COLO829 (cell line): ENCODE measurements at places on chromosomes 11 and 22.

DNA sequence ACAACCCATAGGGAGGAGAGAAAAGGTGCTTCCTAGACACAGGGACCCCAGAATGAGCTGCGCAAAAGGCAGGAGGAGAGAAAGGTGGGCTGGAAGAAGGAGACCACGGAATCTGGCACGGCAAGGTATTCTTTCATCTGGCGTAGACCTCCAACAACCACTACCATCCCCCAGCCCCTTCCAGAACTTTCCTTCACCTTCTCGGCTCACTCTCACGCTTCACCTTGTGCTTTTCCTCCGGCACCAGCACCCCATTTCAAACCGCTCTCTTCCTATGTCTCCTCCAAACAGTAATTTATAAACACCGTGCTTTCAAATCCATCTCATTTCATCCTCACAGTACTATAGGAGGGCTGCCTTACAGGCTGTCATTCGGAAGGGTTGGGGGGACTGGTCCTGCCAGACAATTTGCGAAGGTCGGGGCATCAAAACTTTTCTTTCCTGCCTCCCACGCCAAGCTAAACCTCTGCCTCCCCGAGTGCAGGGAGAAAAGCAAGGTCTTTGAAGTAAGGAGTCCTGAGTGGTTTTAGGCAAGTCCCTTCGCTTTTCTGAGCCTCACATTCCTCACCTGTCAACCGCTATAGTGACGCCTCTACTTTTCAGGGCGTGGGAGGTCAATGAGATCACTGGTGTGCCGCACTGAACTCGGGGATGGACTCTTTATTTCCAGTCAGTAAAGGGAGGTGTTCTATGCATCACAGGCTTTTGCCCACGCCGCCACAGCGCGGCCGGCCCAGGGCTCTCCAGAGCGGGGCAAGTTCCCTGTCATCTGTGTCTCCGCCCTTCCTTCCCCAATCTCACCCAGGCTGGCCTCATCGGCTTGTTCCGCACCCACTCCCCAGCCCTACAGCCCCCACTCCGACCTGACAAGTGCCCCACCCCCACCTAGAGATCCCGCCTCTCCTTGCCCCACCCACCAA is 800 bp downstream of the KCTD21 start:
- peak; percentile 26 for DNase-seq

DNA sequence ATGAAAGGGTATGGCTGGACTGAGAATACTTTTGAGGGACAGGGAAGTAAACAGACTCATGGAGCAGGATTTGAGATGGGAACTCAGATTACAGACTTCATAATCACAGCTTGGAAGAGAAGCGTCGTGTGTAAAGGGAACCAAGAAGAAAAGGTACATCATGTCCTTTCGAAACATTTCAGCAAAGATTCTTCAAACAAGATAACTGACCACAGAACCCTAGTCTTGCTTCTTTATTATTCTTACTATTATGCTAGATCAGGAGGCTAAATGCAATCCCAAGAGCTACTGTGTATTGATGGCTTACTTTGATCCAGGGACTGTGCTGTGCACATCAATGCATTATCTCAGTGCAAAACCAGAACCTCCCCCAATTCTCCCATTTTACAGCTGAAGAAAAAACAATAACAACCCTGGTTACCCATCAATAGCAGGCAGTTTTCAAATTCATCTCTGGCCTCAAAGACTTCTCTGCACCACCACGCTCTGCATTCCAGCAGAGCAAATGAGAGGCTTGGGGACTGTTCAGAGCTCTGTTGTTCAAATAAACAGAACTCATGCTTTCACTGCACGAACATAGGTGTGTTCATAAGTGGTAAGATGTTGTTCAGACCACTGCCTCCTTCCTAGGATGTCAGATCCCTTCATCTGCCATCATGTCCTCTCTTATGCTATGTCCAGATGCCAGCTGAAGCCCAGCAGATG is 104.8 kb upstream of the NAV2 start:
- DNase-seq = no peak

GRCh38 chr22:49479566-49479965 is 348.1 kb downstream of the BRD1 start:
- DNase-seq = no peak

- no peak for DNase-seq
Observed at GRCh38 chr11:65573391-65574079, 1.2 kb downstream of the FAM89B start.

DNA sequence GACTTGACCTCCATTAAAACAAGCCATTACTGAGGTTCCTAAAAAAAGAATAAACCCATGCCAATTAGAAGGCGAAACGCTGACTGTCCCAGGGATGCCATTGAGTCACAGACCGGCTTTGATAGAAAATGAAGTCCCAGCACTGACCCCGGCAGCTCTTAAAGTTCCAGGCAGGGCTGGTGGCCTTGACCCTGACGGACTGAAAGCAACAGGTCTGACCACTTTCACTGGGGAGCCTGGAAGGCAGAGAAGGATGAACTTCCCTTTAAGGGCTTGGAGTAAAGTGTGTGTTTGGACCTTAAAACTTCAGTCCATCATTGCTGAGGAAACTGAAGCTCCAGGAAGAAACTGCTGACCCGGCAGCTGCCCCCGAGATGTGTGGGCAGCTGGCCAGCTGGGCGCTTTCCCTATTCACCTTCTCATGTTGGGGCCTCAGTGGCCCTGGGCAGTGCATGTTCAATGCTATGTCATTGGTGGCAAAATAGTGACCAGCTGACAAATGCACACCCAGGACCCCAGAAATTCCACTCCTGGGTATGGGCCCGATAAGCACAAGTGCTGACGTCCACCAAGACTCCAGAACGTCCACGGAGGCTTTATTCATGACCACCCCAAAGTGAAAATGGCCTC is 18.9 kb upstream of the EFCAB6 start:
- DNase-seq = no peak

- no peak for DNase-seq
Observed at GRCh38 chr11:35675901-35676610, 13.5 kb downstream of the TRIM44 start.

DNA sequence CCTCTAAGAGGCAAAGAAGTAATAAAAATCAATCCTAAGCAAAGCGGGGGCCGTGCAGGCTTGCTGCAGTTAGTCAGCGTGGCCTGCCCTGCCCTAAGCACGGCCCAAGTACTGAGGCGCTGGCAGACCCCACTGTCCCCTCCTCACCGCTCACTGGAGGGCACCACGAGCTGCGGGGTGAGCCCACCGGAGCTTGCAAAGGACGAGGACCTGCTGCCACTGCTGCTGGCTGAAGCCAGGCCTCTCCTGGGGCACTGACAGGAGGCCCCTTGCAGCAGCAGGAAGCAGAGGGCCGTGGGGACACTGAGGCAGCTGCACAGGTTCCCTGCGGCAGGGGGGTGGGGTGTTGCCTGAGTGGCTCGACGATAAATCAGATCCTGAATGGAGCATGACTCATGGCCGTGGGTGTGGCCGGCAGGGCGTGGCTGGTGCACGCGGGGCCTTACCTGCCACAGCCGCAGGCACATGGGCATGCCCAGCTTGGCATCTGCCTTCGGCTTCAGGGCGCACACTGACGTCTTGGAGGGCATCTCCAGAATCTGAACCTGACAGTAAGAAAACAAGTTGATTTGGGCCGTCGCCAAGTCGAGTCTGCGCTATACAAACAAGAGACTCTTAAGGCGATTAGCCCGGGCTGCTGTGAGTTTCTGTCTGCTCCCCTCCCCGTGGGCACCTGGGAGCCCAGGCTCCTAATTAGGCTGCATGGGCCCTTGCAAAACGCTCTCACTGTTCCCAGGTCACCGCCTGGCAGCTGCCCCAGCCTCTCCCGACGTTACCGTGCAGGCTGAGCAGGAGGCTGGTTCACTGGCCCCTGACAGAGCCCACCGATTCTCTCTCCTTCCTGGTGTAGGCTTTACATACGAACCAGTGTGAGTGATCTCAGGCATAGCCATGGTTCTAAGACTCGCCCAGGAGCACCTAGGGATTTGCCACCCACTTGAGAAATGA is 45.9 kb downstream of the TBX1 start:
- DNase-seq = peak; percentile 83

DNA sequence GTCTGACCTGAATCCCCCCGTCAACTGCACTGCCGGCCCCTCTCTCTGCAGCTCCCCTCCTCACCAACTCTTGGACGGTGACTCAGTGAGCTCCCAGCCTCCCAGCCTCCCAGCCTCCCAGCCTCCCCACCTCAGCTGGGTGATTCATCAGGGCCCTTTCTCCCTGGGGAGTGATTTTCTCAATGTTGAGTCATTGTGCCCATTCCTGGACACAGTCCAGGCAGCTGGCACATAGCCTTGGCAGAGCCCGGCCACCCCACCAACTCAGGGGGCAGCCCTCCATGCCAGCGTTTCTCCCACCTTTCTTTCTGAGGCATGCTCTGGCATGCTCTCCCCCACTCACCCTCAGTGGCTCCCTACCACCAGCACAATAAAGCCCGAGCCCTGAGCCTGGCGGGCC is 30.7 kb downstream of the PDE2A start:
- peak; percentile 70 for DNase-seq

DNA sequence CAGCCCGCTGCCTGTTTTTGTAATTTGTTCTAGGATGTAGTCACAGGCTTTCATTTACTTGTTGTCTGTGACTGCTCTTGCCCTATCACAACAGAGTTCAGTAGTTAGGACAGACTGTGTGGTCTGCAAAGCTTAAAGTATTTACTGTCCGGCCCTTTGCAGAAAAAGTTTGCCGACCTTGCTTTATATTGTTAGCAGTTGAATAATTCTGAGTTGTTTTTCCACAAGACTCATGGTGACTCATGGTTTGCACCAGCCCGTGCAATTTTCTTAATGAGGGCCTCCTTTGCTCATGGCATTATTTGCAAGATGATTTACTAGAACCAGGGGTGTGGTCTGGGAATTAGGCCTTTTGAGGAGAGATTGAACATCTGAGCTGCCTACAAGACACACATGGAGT is 110.6 kb downstream of the SCN3B start:
- peak; percentile 68 for DNase-seq

DNA sequence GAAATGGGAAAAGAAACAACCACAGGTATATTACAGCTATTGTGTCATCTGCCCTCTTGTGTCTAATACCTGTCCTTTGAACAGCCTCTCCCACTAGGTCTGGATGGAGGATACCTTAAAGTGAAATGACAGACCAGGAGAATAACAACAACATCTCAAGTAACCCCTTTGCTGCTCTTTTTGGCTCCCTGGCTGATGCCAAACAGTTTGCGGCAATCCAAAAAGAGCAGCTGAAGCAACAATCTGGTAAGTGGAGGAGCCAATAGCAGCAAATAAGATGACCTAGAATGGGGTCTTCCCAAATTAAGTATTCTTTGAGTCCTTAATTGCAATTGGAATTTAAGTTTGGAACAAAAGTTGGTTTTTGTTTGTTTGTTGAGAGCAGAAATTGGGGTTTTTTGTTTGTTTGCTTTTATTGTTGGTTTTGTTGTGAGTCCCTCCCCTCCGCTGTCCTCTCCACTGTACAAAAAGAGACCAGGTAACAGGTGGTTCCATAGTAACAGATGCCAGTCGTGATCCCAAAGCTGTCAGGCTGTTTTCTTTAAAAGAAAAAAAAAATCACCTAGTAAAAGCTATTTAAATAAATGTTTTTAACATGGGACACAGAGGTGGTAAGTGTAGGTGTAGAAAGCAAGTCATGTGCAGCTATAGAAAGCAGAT is 5.7 kb downstream of the UBE4A start:
- no peak for DNase-seq

DNA sequence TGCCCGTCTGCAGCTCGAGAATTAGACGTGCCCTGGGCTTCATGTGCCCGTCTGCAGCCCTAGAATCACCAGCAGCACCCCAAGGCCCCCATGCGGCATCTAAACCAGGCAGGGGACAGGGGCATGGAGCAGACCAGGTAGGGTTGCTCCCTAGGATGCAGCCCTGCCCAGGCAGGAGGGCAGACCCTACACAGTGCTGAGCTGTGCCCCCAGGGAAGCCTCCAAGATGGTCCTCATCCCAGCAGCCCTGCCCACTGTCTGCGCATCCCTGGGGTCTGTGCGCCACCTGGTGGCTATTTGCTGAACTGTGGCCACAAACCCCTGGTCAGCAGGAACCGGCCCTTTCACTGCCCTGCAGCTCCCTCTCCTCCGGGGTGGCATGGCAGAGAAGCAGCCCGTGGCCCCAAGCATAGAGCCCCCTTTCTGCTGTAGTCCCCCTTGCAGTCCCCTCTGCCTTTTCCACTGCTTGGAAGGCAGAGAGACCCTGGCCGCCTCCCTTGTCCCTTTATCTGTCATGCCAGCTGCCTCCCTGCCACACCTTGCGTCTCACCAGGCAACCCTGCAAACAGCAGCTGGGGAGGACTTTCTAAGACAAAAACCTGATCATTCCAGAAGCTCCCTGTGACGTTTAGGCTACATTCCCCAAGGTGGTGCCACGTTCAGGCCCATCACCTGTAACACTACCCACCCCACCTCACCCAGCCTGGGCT is 86.6 kb downstream of the KCNQ1 start:
- DNase-seq = peak; percentile 59

GRCh38 chr11:2143799-2144543 is 4.8 kb upstream of the IGF2 start:
- DNase-seq = no peak

DNA sequence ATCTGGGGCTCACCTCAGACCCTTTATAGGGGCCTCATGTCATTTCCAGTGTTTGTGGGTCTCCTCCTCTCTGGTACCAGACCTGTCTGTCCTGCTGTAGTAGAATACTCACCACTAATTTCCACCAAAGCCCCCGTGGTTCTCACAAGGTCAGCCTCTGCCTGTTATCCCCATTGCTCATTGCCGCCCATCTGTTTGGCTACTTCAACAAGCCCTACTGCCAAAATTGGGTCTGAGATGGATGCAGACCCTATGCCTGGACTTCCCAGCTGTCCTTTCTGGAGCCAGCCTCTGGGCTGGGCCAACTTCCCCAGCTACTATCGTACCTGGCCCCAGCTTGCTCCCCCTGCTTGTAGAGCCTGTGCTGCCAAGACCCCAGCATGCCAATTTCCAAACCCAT is 152.1 kb upstream of the ISX start:
- no peak for DNase-seq

- DNase-seq = no peak
Observed at GRCh38 chr11:93783362-93783761, 720 bp upstream of the MED17 start.

GRCh38 chr11:8192016-8192895 is 23.4 kb upstream of the RIC3 start:
- DNase-seq = peak; percentile 87

GRCh38 chr22:20021196-20022181 is 579 bp downstream of the TANGO2 start:
- DNase-seq = peak; percentile 33

- DNase-seq = no peak
Observed at GRCh38 chr11:107675902-107676301, 36.0 kb downstream of the SLN start.

- DNase-seq = no peak
Observed at GRCh38 chr22:47612311-47612910, 850.0 kb downstream of the TBC1D22A start.

- no peak for DNase-seq
Observed at GRCh38 chr11:12154871-12155668, 44.7 kb downstream of the MICAL2 start.

GRCh38 chr11:34602245-34602644 is 18.6 kb upstream of the EHF start:
- no peak for DNase-seq

- DNase-seq = no peak
Observed at GRCh38 chr11:19558189-19558986, 154.2 kb upstream of the NAV2 start.
